Lung microvascular endothelial cell (primary cell): ENCODE measurements at places on chromosomes 3 and 15. TPM values are rescaled to one million over a fixed set of nuclear protein-coding genes. Genes with fewer than 3 reads are reported as not detected.

GRCh38 chr15:51189669-51190385, 95.1 kb upstream of the TNFAIP8L3 start:
- no peak for DNase-seq

- DNase-seq: no peak
Measured at GRCh38 chr3:141784531-141784930, 21.3 kb downstream of the GRK7 start.

- no peak for DNase-seq
Measured at GRCh38 chr3:130849091-130849552, 44.8 kb upstream of the ATP2C1 start.

- no peak for DNase-seq
Measured at GRCh38 chr3:57086201-57086600, 25.7 kb downstream of the SPATA12 start.

GRCh38 chr15:37820380-37821128, 113.9 kb upstream of the TMCO5A start:
- no peak for DNase-seq

GRCh38 chr3:187750006-187750512, 4.8 kb upstream of the BCL6 start:
- DNase-seq: peak; percentile 52

- DNase-seq: peak; percentile 64
Measured at GRCh38 chr3:141644931-141645330, 93.2 kb upstream of the RNF7 start.

DNA sequence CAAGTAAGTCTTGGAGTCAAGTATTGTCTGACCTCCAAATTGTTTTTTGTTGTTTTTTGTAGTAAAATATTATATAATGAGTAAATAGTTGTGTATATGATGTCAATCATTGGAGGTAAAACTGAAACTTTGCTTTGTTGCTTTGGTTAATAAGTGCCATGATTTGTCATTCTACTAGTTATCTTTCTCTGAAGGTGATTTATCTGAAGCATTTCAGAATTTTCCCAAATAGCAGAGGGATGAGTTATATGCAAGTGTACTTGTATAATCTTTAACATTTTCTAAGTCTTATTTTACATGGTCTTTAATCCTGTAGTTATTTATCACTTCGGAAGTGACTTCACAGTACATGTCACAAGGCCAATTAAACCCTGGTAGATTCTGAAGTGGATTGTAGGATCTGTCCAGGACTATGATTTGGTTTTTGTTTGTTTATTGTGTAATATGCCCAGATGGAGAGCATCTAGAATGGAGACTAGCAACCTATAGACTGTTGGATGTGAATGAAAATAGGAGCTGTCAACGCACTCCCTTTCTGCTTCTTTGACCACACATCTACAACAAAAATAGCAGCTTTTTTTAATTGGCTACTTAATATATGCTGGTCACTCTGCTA, 93.1 kb upstream of the SAMMSON start:
- no peak for DNase-seq

DNA sequence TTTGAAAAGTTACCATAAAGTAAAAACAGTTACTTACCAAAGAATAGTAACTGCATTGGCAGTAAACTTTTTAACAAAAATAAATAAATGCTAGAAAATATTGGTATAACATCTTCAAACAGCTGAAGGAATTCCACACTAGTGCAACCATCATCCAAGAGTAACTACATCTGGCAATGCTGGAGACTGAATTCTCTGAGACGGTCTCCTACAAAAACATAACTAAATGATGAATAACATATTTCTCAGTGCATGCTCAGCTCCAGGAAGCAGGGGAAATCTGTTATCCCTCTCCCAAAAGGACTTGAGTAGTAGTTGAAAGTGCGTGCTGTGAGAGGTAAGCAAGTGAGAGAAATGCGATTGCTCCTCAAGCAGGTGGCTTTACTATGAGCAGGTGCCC, 526.8 kb upstream of the CCDC54 start:
- no peak for DNase-seq

- DNase-seq: no peak
Measured at GRCh38 chr15:99628374-99629001, 62.7 kb downstream of the MEF2A start.

- DNase-seq: no peak
Measured at GRCh38 chr3:126851382-126851781, 131.5 kb upstream of the PLXNA1 start.

- DNase-seq: no peak
Measured at GRCh38 chr3:158835631-158836030, 33.8 kb downstream of the MFSD1 start.

DNA sequence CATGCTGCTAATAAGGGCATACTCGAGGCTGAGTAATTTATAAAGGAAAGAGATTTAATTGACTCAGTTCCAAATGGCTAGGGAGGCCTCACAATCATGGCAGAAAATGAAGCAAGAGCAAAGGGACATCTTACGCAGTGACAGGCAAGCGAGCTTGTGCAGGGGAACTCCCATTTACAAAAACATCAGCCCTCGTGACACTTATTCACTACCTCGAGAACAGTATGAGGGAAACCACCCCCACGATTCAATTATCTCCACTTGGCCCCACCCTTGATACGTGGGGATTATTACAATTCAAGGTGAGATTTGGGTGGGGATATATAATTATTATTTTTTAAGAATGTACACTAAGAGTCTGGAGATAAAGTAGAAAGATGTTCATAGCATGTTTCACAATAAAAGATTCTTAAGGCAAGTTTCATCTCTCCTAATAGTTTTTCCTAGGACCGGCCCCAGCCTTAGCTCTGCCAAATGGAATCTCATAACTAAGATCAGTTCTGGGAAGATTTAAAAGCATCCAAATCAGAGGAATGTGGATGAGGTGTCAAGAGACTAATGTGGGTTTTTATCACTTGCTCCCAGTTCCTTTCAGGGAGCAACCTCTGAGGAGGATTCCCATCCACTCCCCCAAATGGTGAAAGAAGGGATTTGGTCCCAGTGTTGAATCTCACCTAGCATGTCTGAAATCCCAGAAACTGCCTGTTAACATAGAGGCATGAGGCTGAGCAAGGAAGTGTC, 221.0 kb downstream of the ZMAT3 start:
- no peak for DNase-seq

DNA sequence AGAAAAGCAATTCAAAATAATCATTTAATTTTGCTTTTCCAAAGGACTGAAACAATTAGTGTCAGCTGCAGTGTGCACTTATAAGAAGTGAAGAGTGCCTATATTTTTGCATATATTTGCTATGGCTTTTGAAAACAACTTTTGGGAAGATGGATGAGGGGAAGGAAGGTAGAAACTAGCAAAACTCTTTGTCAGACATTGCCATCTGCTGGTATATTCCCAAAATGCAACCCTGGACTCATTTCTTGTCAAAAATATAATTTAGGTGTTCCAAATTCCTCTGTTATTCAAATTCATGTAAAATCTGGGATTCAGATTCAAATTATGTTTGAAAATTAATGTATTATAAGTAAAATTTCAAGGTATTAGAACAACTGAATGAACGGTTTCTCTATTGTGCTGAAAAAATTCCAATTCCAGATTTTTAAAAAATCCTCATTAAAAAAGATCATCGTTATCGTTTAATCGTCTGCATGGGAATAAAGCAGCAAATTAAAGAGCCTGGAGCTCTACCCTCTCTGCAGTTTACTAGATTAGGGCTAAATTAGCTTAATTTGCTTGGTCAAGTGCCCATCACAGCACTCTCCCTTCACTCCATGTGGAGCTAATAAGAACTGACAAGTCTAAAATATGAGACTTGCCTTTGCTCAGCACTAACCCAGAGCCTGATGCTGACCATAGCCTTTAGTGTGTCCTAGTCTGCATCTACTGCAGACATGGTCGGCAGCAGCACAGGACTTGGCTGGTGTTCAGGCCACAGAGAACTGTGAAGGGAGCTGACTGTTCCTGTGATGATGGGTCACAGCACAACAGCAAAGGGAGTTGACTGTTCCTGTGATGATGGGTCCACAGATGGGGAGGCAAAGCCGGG, 67.9 kb upstream of the MITF start:
- DNase-seq: peak; percentile 72

- no peak for DNase-seq
Measured at GRCh38 chr3:69294014-69294766, 91.7 kb downstream of the FRMD4B start.

DNA sequence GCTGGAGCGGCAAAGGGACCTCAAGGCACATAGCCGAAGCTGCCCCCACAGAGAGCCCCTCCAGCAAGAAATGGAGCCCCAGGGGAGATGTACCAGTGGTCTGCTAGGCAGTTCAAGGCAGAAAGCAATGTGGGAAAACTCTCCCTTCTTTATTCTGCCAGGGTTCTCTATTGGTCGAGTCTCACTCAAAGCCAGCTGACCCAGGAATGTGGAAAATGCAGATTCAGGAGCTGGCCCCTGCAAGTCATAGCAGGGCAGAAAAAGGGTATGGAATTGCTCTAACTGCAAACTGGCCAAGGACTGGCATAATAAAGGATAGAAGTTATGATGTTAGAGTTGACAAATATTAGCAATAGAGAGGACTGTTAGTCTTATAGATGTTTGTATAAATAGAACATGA, 4.0 kb upstream of the TOPAZ1 start:
- no peak for DNase-seq

DNA sequence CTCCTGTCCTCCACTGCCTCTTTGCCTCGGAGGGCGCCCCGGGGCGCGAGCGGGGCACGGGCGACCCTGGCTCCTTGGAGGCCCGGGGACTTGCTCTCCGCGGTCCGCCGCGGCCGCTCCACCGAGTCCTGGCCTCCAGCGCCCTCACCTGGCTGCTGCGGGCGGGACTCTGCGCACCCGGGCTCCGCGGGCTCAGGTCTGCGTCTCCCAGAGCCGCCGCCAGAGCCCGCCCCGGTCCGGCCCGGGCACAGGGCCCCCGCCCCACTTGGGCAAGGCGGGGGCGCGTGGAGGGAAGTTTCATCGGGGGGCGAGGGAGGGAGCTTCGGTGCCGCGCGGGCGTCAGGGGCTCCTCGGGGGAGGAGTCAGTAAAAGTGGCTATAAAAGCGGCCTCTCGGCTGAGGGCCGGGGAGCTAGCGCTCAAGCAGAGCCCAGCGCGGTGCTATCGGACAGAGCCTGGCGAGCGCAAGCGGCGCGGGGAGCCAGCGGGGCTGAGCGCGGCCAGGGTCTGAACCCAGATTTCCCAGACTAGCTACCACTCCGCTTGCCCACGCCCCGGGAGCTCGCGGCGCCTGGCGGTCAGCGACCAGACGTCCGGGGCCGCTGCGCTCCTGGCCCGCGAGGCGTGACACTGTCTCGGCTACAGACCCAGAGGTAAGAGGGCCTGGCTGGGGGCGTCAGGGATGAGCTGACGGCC, at the start of gene CEMIP:
Gene CEMIP, plus strand, starts transcription at position 407 of the 694 bp plus-strand sequence. CDS start 94,510 bp downstream, outside the sequence.
- peak; percentile 87 for DNase-seq

DNA sequence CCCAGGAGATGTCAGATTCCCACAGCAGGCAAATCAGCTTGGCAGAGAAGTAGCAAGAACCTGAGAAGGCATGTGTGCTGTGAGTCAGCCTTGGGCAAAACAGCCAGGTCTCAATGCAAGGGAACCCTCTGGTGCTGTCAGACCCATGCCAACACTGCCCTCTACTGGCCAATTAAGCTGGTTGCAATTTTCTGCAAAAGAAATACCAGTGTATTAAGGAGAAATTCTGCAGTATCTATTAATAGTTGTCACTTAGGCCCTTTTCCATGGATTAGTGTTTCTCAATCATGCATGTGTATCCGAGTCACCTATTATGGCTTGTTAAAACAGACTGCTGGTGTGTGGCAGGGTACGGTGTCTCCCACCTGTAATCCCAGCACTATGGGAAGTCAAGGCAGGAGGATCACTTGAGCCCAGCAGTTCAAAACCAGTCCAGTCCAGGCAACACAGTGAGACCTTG, 26.2 kb downstream of the MAP4 start:
- DNase-seq: peak; percentile 94

GRCh38 chr3:185270262-185270955, 16.6 kb upstream of the EHHADH start:
- DNase-seq: peak; percentile 38

DNA sequence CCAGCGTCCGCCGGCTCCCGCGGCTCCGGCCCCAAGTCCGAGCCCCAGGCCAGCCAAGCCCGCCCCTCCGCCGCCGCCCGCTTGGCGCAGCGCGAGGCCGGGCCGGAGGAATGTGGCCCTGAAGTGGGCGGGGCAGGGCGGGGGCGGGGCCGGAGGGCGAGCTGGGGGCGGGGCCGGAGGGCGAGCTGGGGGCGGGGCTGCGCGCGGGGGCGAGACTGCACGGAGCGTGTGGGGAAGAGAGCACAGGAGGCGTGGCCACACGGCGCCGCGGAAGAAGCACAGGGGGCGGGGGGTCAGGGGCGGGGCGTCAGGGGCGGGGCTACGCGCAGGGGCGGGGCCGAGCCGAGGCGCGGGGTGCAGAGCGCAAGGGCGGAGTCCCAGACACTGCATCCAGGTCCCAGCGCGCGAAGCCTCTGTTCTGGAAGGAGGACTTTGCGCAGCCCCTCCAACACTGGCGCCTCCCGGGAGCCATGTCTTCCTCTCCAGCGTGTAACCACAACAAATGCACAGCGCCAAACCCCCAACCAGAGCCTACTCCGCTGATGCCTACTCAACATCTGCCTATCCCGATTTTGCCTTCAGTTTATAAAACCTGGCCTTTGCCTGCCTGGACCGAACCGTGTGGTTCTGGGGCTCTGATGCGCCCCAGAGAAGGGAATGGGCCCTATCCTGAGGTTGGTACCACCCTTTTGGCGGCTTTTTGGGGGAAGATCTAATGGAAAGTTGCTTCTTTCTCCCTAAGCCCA, 105.5 kb downstream of the IQSEC1 start:
- peak; percentile 92 for DNase-seq

DNA sequence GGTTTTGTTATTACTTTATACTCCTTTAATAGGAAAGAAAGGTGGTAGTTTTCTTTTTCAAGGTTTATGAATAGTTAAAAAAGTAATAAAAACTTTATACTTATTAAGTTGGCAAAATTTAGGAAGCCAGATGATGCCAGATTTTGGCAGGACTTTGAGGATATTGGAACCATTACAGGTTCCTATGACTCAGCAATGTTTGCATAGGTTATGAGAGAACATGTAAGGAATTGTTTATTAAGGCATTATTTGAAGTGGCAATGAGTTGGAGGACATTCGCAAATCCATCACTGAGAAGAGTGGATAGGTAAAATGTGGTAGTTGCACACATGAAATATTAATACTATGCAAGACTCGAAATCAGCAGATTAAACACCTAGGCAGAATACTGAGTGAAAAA, 29.9 kb downstream of the CDAN1 start:
- DNase-seq: peak; percentile 39

DNA sequence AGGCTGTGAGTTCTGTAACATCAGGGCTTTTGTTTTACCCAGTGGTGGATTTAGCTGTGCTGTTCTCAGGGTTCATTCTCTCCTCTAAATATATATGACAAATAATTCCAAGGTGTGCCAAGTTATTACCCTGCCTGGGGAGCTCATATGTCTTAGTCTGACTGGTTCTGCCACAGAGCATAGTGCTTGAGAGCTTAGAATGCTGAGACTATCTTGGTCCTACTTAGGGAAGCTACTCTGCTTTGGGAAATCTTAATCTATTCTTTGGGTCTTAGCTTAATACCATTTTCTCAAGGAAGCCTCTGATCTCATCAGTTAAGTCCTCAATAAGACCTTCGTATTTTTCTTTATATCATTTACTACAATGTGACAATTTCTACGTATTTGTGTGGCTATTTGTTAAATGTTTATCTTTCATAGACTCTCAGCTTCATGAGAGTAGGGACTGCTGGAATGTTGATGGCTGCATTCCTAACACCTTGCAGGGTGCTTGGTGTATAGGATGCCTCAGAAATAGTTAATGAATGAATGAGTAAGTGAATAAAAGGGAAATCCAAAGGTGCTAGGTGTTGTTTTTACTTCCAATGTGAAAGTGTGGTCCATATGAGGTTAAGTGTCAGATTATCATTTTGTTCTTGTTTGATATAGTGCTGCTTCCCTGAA, 1.8 kb downstream of the OTOL1 start:
- DNase-seq: no peak

CFAP100 gene
- total RNA-seq: not detected in 2 replicates

PRSS50 gene
- not detected in 2 replicates for total RNA-seq

HIGD2B gene
- under 0.01 TPM in 1 of 2 replicates, not detected in the other for total RNA-seq

ACP3 gene
- total RNA-seq: not detected in 2 replicates

CKMT1A gene
- not detected in 2 replicates for total RNA-seq

GPR15 gene
- not detected in 2 replicates for total RNA-seq
